ENCODE measurements at places on chromosomes 6 and 20.

DNA sequence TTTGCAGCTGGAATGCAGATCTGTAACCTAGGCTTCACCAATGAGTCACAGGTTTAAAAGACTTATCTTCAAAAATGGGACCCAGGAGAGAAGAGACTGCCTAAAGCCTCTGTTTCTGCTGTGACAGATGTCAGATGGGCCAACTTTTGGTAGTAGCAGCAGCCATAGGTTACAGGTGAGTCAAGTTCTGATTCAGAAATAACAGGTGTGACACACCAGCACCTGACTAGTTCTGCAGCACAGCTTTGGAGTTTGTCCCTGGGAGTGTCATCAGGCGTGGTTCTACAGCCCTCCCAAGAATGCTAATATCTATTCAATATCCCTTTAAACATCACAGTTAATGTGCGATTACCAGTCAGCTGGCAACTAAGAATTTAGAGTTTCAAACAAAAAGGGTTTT lies 121.9 kb upstream of the BTN3A2 start:
- DNase-seq, result no peak

GRCh38 chr20:20551409-20551808 lies 161.0 kb downstream of the RALGAPA2 start:
- DNase-seq, result no peak

- no peak for DNase-seq
These were observed 281.2 kb upstream of the JAG1 start for GRCh38 chr20:10954908-10955580.

- no peak for DNase-seq
These were observed 1.1 kb downstream of the CTSA start for GRCh38 chr20:45892049-45892825.

- no peak for DNase-seq
These were observed 616.3 kb upstream of the FLRT3 start for GRCh38 chr20:14953736-14954135.

DNA sequence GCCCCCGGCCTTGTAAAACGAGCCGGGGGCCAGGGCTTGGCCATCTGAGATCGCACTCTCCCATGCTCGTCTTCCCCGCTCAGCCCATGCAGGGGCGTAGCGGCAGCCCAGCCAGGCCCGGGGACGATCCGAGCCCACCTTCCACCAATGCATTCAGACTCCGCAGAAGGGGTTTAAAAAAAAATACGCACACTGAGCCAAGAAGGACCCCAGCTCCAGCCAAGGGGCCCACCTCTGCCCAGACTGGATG lies 320 bp downstream of the GSTA4 start:
- no peak for DNase-seq

DNA sequence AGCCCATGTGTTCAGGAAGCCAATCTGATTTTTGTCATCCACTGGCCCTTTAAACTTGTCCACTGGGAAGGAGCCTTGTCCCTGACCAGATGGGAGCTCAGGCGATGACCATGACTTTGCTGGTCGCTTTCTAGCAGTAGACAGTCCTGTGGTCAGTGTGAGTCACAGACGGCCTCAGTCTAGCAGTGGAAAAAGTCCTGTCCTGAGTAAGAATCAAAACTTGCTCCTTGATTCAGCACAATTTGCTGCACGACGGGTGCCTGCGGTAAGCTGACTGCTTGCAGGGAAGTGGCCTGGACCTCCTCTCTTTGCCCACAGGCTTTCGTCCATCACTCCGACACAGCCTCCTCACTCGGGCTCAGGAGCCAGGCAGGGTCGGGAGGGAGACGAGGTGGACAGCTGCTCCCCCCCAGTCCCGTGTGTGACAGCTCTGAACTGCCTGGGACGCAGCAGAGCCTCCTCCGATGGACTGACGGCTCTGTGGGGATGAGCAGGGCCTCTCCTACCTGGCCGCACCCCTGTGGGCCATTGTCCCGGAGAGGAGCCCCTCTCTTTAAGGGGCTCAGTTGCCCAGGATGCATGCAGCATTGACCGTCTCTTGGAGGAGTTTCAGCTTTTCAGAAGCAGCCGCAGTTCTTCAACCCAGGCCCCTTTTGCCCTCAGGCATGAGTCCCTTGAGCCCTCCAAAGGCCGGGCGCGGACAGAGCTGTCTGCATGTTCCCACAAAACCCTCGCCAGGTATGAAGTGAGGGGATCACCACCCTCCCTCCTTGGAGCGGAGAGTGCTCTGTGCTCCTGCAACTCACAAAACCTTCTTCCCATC lies 209.2 kb downstream of the ANKRD60 start:
- DNase-seq, result no peak

DNA sequence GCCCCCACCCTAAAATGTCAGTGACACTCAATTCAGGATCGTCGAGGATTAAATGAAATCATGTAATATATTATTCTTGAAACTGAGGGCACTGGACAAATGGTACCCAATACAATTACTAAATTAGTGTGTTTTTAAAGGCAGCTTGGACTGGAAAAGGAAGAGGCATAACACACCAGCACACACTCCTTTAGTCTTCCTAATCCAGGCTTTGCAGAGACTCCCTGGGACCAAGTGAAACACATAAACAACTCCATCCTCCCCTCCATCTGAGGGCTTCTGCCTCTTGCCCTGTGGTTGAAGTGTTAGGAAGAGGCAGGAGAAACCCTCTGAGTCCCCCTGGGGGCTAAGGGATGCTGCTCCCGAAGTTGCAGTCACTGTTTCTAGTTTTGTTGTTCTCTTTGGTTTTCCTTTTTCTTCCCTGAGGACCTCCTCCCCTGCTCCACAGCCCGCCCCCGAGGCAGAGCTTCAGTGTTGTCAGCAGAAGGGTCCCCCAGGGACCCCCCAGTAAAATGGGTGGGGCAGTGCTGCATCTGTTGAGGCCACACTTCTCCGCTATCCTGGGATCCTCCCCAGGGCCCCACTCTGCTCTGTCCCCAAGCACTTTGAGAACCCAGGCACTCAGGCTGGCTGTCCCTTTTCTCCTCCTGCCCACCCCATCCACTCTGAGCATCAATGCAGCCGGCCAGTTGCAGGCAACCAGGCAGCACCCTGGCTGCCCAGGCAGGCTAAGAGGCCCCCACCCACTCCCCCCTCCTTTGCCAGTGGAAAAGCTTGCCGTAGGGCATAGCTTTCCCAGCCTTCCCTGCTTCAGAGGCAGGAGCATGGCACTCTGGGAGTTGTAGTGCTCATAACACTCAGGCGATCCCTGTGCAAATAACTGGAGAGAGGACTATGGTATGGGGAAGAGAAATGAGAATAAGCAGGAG lies 5.9 kb downstream of the TMEM63B start:
- no peak for DNase-seq

DNA sequence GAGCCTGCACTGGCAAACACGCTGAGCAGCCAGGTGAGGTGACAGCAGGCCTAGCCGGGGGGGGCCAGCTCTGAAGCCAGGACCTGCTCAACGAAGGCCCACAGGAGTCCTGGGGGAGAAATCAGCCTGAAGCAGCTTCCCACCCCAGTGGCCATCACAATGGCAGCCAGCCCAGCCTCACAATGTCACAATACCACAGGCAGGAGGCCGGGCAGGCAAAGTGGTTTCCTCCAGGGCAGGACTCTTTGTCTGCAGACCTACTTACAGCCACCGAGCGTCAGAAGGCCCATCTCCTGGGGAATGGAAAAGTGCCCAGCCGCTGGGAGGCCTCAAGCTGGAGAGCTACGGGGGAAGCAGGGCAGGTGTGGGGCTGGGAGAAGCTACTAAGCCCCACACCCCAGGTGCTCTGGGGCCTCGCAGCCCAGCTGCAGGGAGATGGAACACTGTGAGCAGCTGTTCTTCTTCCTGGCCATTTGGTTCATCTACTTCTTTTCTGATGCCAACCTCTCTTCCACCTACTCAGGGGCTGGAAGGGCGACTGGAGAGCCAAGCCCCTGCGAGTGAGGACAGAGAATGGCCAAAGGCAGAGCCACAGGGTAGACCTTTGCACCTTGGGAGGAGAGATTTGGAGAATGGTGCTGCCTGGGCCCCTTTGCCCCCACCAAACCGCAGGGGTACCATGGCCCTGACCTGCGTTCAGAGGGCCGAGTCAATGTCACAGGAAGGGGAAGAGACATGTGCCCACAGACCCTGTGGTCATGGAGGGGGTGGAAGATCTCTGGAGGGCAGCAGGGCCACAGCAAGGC lies 22.3 kb upstream of the AVP start:
- DNase-seq, result no peak

GRCh38 chr6:131803007-131803769 lies 4.6 kb upstream of the ENPP1 start:
- no peak for DNase-seq

DNA sequence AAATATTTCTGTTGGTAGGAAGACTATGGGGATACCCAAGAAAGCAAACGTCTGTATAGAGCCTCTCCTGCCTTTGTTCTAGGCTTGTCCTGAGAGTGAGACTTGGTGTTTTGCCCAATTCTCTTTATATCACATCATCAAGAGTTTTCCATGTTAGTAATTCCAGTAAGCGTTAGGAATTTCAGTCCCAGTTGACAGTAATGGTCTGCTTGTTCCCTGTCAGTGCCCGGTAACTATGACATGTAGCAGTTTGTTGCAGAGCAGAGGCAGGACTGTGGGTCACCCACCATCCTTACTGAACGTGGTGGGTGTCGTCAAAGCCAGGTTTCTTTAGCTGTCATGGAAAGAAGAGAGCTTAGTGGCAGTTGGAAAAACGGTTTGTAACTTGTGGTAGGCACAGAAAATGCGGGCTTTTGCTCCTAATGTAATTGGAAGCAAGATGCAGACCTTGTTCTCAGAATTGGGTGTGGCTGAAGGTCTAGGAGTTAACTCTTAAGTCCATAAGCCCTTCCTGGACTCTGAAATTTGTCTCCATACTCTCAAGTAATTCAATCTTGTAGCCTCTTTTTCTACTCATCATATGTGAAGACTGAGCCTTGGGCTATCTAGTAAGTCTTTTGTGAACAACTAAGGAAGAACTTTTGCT lies 188.8 kb downstream of the TMEM242 start:
- no peak for DNase-seq

- no peak for DNase-seq
These were observed 8.5 kb upstream of the PACSIN1 start for GRCh38 chr6:34457382-34457741.

GRCh38 chr20:40196846-40197436 lies 492.1 kb downstream of the MAFB start:
- no peak for DNase-seq

Measured in progenitor cell of endocrine pancreas (in vitro differentiated cells).